AG20443 (cell line): ENCODE measurements at places on chromosomes 5 and 9.
A peak's percentile ranks its signal among the peaks of the same experiment; 100 is the strongest.

- no peak for DNase-seq
Observed at GRCh38 chr5:150598006-150598405, 42.5 kb upstream of the SYNPO start.

DNA sequence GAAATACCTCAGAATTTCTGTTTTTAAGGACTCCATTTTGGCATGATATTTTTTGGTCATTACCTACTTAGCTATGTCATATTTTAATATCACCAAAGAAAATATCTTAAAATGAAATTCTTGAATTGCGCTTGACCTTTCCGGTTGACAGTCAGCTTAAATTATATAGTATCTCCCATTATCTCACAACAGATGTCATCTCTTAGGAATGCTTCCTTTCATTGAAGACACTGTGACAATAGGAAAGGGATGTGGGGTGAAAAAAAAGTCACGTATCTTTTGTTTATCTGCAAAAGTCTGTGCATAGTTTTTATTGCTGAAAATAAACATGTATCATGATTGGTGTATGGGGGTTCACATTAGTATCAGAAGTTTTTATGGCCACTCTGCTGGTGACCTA lies 105.8 kb downstream of the INVS start:
- no peak for DNase-seq

DNA sequence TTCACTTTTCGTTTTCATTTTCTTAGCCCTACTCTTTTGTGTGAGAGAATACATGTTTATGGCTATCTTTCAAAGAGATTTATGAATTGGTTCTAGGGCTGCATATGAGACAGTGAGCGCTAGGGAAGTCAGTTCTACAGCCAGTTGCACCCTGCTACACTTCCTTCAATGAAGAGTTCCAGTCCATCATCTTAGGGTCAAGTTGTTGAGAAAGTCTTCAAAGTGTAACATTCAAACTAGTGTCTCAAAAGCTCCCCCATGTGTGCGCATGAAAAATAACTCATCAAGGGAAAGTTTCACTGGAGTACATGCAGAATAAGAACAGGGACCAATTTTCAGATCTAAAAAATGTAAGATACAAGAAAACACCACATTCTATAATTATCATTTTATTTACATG lies 317.2 kb downstream of the DEPDC1B start:
- DNase-seq, result peak; percentile 18

GRCh38 chr9:21761309-21761901 lies 41.0 kb upstream of the MTAP start:
- DNase-seq, result no peak

GRCh38 chr9:128765499-128765898 lies 6.2 kb downstream of the ZER1 start:
- DNase-seq, result no peak

GRCh38 chr5:97111004-97111403 lies 31.4 kb downstream of the LIX1 start:
- DNase-seq, result no peak

GRCh38 chr5:97365163-97365845 lies 182.3 kb upstream of the RIOK2 start:
- no peak for DNase-seq

GRCh38 chr9:116039312-116039711 lies 114.3 kb upstream of the PAPPA start:
- no peak for DNase-seq

DNA sequence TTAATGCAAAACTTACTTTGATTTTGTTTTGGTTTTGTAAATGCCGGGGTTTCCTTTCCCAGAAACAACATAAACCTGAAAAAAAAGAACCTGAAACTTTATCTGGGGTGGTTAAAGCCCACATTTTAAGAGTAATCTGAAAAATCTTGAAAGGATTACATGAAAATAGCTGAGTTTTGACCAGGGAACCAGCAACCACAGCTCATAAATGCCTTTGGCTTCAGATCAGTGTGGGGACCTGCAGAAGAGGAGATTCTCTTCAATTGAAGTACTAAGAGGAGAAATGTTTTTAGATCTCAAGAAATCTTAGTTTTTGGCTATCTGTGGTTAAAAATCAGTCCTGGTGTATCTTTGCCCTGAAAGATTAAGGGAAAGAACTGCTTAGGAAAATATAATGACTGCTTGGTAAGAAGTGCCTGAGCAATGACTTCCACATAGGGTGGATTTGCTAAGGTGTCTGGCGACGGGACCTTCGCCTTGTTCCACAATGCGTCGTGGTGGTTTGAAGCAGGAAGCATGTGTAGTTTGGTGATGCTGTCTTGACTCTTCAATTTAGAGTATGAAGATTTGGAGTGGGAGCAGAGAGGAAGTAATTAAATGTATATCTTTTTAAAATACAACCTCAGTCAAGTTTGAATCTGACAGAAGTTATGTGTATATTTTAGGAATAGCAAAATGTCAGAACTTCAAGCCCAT lies 186.5 kb downstream of the MAN2A1 start:
- DNase-seq, result no peak

GRCh38 chr9:12862611-12863410 lies 88.0 kb downstream of the LURAP1L start:
- DNase-seq, result peak; percentile 9

- no peak for DNase-seq
Observed at GRCh38 chr5:95823218-95823737, 752 bp upstream of the GLRX start.

DNA sequence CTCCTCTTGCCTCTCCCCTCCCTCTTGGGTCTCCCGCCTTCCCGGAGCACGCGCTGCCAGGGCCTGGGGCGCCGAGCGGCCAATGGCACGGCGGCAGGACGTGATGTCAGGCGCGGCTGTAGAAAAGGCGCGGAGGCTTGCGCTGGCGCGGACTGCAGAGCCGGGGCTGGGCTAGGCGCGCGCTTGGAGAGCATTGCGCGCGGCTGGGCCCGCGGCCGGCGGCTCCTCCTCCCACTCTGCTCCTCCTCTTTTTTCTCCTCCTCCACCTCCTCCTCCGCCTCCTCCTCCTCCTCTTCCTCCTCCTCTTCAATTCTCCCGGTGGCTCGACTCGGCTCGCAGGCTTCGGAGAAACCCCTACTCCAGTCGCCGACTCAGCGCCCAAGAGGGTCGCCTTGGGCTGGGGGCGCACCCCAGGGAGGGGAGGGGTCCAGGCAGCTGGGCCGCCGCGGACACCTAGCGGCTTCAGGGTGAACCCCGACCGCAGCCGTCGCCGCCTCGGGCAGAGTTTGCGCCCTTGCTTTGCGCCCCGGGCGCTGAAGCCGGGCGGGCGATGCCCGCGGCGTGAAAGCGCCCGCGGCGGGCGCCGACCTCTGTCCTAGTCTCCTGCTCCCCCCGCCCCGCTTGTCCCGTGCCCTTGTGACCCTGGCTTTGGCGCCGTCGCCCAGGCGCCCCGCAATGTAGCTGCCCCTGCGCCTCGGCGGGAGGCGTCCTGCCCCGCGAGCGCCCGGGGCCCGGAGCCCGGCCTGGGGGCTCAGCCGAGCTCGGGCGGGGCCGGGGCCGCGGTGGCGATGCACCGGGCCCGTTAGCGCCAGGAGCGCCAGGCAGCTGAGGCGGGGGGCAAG lies at the start of gene LHX2:
TSS of gene LHX2 (plus strand) at position 309 of the 842 bp plus-strand sequence. CDS start 581 bp downstream, outside the sequence.
- peak; percentile 95 for DNase-seq

DNA sequence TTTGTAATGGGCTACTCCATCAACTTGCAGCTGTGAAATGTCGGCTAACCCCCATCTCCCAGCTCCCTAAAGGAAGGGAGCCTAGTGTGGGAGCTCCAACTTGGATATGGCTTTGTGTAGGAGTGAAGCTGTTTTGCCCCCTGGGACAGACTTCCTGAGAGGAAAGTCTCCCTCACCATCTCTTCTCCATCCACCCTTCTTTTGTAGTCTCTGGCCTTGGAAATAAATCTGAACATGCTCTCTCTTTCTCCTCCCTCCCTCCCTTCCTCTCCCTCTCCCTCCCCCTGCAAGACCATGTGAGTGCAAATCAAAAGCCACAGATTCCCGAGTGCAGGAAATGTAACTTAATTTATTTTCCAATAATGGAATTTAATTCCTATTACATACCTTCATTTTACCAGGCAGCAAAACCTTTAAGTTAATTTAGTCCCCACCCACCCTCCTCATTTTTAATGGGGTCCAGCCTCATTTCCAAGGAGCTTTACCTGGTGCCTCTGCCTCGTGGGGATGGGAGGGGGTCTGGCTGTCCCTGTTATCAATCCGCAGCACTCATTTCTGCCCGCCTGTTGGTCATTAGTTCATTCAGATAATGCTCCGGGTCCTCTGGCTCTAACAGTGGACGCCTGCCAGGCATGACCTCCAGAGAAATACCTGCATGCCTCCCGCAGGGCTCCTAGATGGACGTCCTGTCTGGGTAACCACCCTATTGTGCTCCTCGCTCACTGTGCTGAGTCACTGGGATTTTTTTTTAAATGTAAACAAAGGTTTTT lies 122.9 kb upstream of the TAF11L2 start:
- no peak for DNase-seq

GRCh38 chr5:78424665-78425064 lies 64.2 kb downstream of the SCAMP1 start:
- no peak for DNase-seq

- DNase-seq, result peak; percentile 13
Observed at GRCh38 chr5:44294516-44294915, 94.7 kb downstream of the FGF10 start.

DNA sequence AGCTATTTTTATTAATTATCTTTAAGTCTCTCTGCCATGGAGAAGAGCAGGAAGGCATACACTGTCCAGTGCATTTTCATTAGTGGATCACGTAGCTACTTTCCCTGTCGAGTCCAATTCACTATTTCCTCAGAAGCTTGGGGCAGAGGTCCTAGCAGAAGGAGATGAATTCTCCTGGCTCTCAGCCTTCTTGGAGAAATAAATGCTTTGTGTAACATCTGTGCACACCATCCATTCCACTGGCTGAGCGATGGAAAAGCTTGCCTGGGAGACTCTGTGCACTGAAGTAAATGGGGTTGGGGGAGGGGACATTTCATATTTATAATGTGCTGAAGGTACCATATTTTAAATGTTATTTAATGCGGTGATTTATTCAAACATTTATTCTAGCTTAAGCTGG lies 23.4 kb downstream of the PROP1 start:
- peak; percentile 21 for DNase-seq

- no peak for DNase-seq
Observed at GRCh38 chr5:58902765-58903164, 319.9 kb downstream of the RAB3C start.

DNA sequence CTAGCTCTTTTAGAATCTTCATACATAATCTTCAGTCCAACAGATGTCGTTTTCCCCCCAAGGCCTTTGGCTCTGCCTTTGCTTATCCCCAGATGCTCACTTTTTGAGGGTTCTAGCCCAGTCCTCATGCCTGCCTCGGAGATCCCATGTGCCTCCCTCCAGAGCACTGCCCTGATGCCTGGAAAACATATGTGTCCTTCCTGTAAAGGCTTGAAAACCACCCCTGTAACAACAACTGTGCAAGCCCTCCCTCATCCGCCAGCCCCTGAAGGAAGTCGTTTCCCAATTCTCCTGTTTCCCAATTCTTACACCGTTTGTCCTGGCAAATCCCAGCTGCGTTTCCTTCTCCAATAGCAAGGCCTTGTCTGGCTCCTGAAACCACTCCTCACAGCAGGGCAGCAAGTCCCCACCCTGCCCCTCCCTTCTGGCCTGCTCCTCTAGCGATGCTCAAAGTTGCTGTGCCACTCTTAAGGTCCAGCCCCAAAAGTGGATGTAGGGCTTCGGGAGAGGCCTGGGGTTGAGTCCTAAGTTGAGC lies 52.2 kb downstream of the SLC36A1 start:
- peak; percentile 24 for DNase-seq

- peak; percentile 77 for DNase-seq
Observed at GRCh38 chr9:133787754-133788025, 49.5 kb upstream of the SARDH start.

DNA sequence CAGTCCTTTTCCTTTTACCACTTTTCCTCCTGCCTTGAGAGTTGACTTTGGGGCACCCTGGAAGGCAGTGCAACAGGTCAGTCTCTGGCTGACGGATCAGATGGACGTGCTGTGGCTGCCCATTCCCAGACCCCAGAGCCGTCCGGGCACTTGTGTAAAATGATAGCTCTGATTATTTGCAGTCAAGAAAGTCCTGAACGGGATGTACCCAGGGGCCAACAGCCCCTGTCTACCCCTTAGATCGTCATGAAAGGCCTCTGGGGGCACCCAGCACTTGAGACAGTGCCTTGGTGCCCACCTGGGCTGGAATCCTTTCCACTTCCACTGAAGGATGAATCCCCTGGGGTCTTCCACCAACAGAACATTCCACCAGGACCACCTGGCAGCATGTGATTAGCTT lies 17.7 kb upstream of the ANGPTL2 start:
- no peak for DNase-seq

- DNase-seq, result no peak
Observed at GRCh38 chr9:21461377-21461776, 20.7 kb downstream of the IFNE start.

GRCh38 chr9:137820161-137820855 lies 57.3 kb upstream of the CACNA1B start:
- DNase-seq, result no peak

- peak; percentile 88 for DNase-seq
Observed at GRCh38 chr9:37976714-37977477, 73.0 kb upstream of the SLC25A51 start.

GRCh38 chr9:127444921-127445850 lies 6.0 kb downstream of the RPL12 start:
- DNase-seq, result no peak

DNA sequence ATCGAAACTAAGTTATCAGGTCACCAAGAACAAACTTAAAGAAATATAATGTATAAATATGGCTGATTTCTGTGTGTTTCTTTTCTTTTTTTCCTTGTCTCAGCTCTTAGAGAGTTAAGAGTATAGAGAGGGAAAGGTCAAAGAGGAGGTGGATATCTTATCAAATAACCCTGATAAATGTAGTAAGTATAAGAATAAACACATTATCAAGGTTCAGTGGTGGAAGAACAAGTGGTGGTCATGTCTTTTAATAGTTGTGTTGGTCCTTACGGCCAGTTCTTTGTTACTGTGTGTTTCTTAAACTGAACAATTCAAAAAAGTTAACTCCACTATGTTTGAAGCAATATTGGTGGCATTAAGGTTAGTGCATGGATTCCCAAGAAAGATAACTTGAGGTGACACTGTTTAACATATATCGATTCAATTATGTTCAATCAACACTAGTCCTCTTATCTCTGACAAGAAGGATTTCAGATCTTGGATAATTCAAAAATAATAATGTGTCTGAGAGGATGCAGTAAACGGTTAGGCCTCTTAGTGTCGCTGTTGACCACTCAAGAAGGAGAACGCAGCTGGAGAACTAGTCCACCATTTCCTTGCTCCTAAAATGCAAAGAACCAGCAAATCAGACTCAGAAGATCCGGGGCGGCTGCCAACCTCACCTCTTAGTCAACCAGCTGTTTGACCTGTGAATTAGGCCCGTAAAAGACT lies at the start of gene PCDHGA3:
TSS of gene PCDHGA3 (plus strand) at position 588 of the 711 bp plus-strand sequence. CDS start 205 bp downstream, outside the sequence.
- DNase-seq, result no peak

- no peak for DNase-seq
Observed at GRCh38 chr9:34783951-34784487, 74.1 kb upstream of the CCL21 start.
